ENCODE measurements at places on chromosomes 5 and 9. TPM values are rescaled to one million over a fixed set of nuclear protein-coding genes. Genes with fewer than 3 reads are reported as not detected.

Gene TMEM171
- total RNA-seq: 1.0 TPM

GRCh38 chr5:102537011-102537410 lies 38.2 kb upstream of the SLCO6A1 start:
- H3K36me3 ChIP-seq: no peaks in the 10 kb centered on the region
- no peak overlapping the region for H3K4me3 ChIP-seq
- no peaks in the 10 kb centered on the region for H3K27me3 ChIP-seq
- no peak overlapping the region for H3K27ac ChIP-seq
- no peaks in the 10 kb centered on the region for H3K4me1 ChIP-seq

Gene FOXD4L5
- 0.13 TPM for total RNA-seq

Gene PCDHB13
- 1.1 TPM for total RNA-seq

GRCh38 chr9:26983340-26983739 lies 22.1 kb downstream of the LRRC19 start:
- peaks cover 2% of the 10 kb centered on the region for H3K36me3 ChIP-seq
- no peak overlapping the region for H3K27ac ChIP-seq
- H3K4me3 ChIP-seq: no peak overlapping the region
- H3K27me3 ChIP-seq: no peaks in the 10 kb centered on the region
- H3K4me1 ChIP-seq: no peaks in the 10 kb centered on the region

GRCh38 chr5:106797996-106798395 lies 872.7 kb downstream of the EFNA5 start:
- H3K4me3 ChIP-seq: no peak overlapping the region
- DNase-seq: no peak
- H3K4me1 ChIP-seq: no peaks in the 10 kb centered on the region
- no peak overlapping the region for H3K27ac ChIP-seq
- no peaks in the 10 kb centered on the region for H3K27me3 ChIP-seq
- H3K36me3 ChIP-seq: no peaks in the 10 kb centered on the region

GRCh38 chr5:76145945-76146344 lies 62.8 kb downstream of the SV2C start:
- H3K4me1 ChIP-seq: peaks cover 3% of the 10 kb centered on the region
- H3K27me3 ChIP-seq: no peaks in the 10 kb centered on the region
- H3K36me3 ChIP-seq: no peaks in the 10 kb centered on the region
- no peak overlapping the region for H3K27ac ChIP-seq
- DNase-seq: peak; percentile 13

Gene SMIM27
- total RNA-seq: 15.8 TPM

DNA sequence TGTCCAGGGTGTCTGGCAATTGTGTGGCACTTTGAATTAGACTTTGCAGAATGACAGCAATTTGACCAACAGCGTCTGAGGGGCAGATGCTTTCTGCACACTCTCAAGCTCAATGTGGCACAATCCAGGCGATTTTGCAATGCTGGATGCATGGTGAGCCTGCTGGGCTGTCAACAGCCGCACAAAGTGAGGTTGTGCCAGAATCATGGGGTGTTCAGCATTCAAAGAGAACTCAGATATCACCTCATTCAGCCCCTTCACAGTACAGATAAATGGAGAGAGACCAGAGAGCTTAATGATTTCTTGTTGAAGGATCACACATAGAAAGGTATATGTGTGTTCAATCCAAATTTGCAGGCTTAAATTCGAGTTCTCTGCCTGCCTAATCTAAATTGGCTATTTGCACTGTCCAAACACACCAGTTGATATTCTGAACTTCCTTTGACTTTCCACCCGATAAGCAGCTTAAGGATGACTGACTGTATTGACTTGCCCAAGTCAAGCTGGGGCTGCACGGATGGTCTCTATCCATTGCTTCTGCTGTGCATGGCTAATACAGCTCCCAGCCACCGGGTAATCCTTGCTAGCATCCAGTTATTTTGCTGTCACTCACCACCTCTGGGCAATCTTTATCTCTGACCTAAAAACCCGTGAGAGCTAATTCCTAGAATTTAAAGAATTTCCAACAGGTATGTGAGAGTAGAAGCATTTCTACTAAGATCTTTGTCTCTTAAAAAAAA lies 157.9 kb upstream of the TAS2R1 start:
- H3K4me3 ChIP-seq: no peak overlapping the region
- H3K27me3 ChIP-seq: no peaks in the 10 kb centered on the region
- DNase-seq: no peak
- peaks cover 3% of the 10 kb centered on the region for H3K4me1 ChIP-seq

DNA sequence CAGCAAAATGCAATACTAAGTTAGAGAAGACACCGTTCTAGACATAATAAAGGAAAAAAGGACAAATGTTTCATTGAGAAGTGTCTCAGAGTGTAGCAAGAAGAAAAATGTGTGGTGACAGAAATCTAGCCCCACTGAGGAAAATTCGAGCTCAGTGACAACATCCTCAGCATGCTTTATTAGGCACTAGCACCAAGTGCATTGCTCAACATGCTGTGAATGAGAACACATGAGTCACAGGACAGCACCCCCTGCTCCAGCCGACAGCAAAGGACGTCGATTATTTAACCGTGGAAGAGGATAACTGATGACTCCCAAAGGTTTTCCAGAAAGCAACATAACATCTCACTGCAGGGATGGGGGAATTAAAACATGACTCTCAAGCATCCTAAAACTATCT lies 182.7 kb downstream of the GNAQ start:
- H3K4me3 ChIP-seq: no peak overlapping the region
- H3K36me3 ChIP-seq: no peaks in the 10 kb centered on the region
- no peaks in the 10 kb centered on the region for H3K27me3 ChIP-seq
- H3K27ac ChIP-seq: no peak overlapping the region

Gene ORM1
- not detected for total RNA-seq

GRCh38 chr5:171188016-171188415 lies 121.0 kb upstream of the TLX3 start:
- no peak overlapping the region for H3K27ac ChIP-seq

Gene EIF4E1B
- total RNA-seq: 0.63 TPM

GRCh38 chr9:94921092-94921471 lies 194.6 kb downstream of the AOPEP start:
- no peaks in the 10 kb centered on the region for H3K36me3 ChIP-seq
- no peaks in the 10 kb centered on the region for H3K27me3 ChIP-seq
- no peak for DNase-seq

GRCh38 chr9:26975728-26976707 lies 19.8 kb downstream of the IFT74 start:
- peaks cover 2% of the 10 kb centered on the region for H3K36me3 ChIP-seq
- H3K27me3 ChIP-seq: no peaks in the 10 kb centered on the region
- peak; percentile 76 for DNase-seq
- peak overlapping the region; percentile 98 for H3K27ac ChIP-seq
- peak overlapping the region; percentile 35 for H3K4me3 ChIP-seq

DNA sequence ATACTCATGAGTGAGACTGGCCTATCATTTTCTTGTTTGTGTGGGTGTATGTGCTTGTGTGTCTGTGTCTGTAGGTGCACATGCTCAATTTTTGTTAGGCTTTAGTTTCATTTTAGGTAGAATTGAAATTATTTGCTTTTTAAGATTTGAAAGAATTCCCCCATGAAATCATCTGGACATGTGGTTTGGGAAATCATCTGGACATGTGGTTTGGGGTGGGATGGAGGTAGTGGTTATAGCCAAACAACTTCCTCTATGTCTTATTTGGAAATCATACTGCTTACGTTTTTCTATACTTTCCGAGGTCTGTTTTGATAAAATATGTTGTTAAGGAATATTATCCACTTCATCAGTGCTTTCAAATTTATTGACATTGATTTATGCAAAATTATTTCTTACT lies 485.4 kb upstream of the CLINT1 start:
- H3K4me1 ChIP-seq: no peaks in the 10 kb centered on the region
- H3K27me3 ChIP-seq: no peaks in the 10 kb centered on the region
- H3K27ac ChIP-seq: no peak overlapping the region
- no peaks in the 10 kb centered on the region for H3K36me3 ChIP-seq

Gene BICD2
- total RNA-seq: 22.8 TPM

GRCh38 chr5:167393358-167393757 lies 898.1 kb upstream of the WWC1 start:
- no peaks in the 10 kb centered on the region for H3K27me3 ChIP-seq
- H3K36me3 ChIP-seq: no peaks in the 10 kb centered on the region
- no peak for DNase-seq
- H3K4me3 ChIP-seq: no peak overlapping the region
- no peak overlapping the region for H3K27ac ChIP-seq
- no peaks in the 10 kb centered on the region for H3K4me1 ChIP-seq

DNA sequence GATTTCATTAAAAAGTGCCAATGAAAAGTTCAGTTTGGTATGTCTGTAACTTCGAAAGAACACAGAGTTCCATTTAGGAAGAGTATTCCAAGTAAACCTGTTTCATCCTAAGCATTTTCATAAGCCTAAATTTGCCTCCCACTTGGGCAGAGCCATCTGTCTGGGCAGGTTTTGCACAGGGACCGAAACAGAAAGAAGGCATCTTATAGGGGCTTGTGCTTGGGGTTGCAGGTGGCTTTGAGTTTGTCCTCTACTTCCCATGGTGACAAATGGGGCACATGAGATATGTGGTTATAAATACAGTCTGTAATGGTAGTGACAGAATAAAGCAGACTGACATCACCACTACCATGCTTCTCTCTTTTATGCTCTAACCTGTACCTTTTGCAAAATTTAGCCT lies 63.7 kb downstream of the MCTP1 start:
- no peaks in the 10 kb centered on the region for H3K36me3 ChIP-seq
- no peak overlapping the region for H3K27ac ChIP-seq
- no peaks in the 10 kb centered on the region for H3K4me1 ChIP-seq
- no peak for DNase-seq
- no peak overlapping the region for H3K4me3 ChIP-seq

DNA sequence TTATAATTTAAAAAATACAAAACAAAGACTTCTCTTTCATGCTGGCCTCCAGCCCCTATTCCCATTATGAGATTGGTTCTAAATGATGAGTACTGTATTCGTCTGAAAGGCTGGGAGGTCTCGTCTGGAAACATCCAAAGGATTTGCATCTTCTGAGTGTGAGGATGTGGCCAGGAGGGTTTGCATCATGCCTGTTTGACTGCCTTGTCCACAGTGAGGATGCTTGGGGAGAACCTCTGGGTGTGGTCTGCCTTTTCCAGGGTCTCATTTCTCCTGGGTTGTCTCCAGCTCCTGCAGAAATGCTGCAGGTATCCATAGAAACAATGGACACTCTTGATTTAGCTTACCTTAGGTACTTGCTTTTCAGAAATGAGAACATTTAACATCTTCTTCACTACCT lies 26.4 kb upstream of the CXCL14 start:
- H3K27me3 ChIP-seq: no peaks in the 10 kb centered on the region
- peak; percentile 6 for DNase-seq
- no peaks in the 10 kb centered on the region for H3K4me1 ChIP-seq
- H3K4me3 ChIP-seq: no peak overlapping the region
- H3K36me3 ChIP-seq: no peaks in the 10 kb centered on the region
- no peak overlapping the region for H3K27ac ChIP-seq

DNA sequence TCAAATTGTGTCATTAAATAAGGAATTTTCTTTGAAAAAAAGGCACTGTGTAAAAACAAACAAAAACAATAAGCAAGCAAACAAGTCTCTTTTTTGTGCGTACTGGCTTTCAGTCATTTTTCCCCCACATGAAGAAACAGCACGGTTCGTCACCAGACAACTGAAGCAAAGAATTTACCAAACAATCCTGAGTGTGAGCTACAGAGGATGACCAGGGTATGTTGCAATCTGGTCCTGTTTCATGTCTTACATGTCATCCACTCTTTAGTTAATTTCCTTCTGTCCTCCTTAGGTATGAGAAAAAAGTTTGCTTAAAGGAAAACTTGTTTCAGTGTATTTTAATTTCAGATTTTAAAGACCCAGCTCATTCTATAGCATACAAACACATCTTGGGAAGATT lies 1080.7 kb upstream of the NUDT12 start:
- no peak for DNase-seq
- no peak overlapping the region for H3K27ac ChIP-seq
- H3K4me1 ChIP-seq: no peaks in the 10 kb centered on the region

DNA sequence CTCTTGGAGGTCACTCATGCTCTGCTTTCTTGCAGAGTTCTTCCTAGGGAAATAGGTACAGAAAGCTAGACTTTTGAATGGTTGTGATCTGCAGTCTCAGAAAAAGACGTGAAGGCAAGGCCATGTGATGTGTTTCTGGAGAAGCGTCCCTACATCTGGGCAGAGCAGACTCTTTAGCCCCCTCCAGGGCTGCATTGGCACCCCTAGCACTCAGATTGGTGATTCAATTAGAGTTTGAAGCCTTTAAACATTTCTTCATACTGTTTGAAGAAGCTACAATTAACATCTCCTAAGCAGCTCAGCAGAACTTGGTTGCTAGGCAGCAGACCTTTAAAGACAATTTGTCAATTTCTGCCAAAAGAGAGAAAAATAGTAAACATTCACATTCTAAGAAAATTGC lies 21.6 kb downstream of the JADE2 start:
- H3K27ac ChIP-seq: no peak overlapping the region
- peaks cover 3% of the 10 kb centered on the region for H3K36me3 ChIP-seq
- H3K4me3 ChIP-seq: no peak overlapping the region
- DNase-seq: no peak
- no peaks in the 10 kb centered on the region for H3K27me3 ChIP-seq

- no peak overlapping the region for H3K4me3 ChIP-seq
- H3K27me3 ChIP-seq: no peaks in the 10 kb centered on the region
- H3K36me3 ChIP-seq: peaks cover 95% of the 10 kb centered on the region
- DNase-seq: no peak
Observed at GRCh38 chr9:131487621-131488031, 15.1 kb upstream of the POMT1 start.

- no peak overlapping the region for H3K4me3 ChIP-seq
- peak; percentile 19 for DNase-seq
- no peaks in the 10 kb centered on the region for H3K27me3 ChIP-seq
- no peaks in the 10 kb centered on the region for H3K4me1 ChIP-seq
Observed at GRCh38 chr5:68898951-68899471, 194.8 kb upstream of the SLC30A5 start.

Gene PCDHB8
- 0.92 TPM for total RNA-seq

Gene RORB
- 6.5 TPM for total RNA-seq

- H3K27me3 ChIP-seq: no peaks in the 10 kb centered on the region
- H3K27ac ChIP-seq: no peak overlapping the region
- peaks cover 2% of the 10 kb centered on the region for H3K4me1 ChIP-seq
- H3K36me3 ChIP-seq: no peaks in the 10 kb centered on the region
- DNase-seq: peak; percentile 61
- H3K4me3 ChIP-seq: no peak overlapping the region
Observed at GRCh38 chr5:135217669-135218485, 181.2 kb downstream of the MACROH2A1 start.

- no peaks in the 10 kb centered on the region for H3K36me3 ChIP-seq
- H3K27me3 ChIP-seq: no peaks in the 10 kb centered on the region
- DNase-seq: no peak
- H3K4me3 ChIP-seq: no peak overlapping the region
- no peaks in the 10 kb centered on the region for H3K4me1 ChIP-seq
Observed at GRCh38 chr9:102841376-102841775, 153.8 kb upstream of the CYLC2 start.

DNA sequence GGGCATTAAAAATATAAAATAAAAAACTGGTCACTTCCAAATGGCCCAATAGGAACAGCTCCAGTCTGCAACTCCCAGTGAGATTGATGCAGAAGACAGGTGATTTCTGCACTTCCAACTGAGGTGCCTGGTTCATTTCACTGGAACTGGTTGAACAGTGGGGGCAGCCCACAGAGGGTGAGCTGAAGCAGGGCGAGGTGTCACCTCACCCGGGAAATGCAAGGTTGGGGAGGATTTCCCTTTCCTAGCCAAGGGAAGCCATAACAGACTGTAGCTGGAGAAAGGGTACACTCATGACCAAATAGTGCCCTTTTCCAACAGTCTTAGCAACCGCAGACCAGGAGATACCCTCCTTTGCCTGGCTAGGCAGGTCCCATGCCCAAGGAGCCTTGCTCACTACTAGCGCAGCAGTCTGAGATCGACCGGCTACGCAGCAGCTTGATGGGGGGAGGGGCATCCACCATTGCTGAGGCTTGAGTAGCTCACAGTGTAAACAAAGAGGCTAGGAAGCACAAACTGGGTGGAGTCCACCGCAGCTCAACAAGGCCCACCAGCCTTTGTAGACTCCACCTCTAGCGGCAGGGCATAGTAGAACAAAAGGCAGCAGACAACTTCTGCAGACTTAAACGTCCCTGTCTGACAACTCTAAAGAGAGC lies 12.7 kb downstream of the RLN1 start:
- H3K4me1 ChIP-seq: no peaks in the 10 kb centered on the region
- no peaks in the 10 kb centered on the region for H3K27me3 ChIP-seq
- peak; percentile 64 for DNase-seq
- no peak overlapping the region for H3K4me3 ChIP-seq
